ENCODE measurements at places on chromosomes 7 and 10. TPM values are rescaled to one million over a fixed set of nuclear protein-coding genes. Genes with fewer than 3 reads are reported as not detected.

EBLN1 gene
- total RNA-seq = not detected

DNA sequence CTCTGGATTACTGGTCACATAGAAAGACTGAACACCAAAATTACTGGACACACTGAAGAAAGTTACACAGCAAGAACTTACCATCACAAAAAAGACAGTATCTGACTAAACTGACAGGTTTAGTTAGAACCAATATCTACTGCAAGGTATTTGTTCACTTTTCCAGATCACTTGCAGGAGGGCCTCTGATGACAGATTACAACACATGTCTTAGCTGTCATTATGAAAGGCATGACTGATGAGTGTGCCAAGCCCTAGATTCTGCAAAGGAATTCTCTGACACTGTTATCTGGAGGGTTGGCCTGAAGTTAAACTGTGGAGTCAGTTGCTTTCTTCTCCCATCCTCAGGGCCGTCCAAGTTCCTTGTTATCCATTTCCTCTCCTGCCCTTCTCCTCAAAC is 242.7 kb downstream of the KIF20B start:
- ATAC-seq = no peak

DNA sequence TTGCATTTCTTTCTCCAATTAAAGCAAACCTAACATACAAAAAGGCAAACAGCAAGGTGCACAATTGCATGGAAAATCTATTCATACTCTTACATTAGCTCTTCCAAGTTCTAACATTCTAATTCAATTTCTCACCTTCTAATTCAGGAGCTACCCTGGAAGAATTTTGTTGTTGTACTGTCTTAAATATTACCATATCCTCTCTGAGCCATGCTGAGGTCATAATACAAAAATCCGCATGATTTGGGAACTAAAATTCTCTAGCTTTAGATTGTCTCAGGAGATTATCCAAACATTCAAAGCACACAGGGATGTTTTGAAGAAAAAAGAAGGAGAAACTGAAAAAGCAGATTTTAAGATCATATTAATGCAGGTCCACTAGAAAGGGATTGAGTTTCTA is 229.9 kb downstream of the KIAA1217 start:
- ATAC-seq = no peak

GRCh38 chr7:24697416-24697815 is 59.8 kb downstream of the GSDME start:
- no peak for ATAC-seq

CTAGE4 gene
- 1.7 TPM for total RNA-seq

Data from gastroesophageal sphincter (tissue), 4 donors.